Pancreas (tissue), 10 donors: ENCODE measurements at places on chromosomes 5 and 9. TPM values are rescaled to one million over a fixed set of nuclear protein-coding genes. Genes with fewer than 3 reads are reported as not detected.

Gene GFI1B
- polyA plus RNA-seq, result not detected

Gene DIPK1B
- 32.3 TPM for polyA plus RNA-seq

Gene CARD6
- polyA plus RNA-seq, result 1.9 TPM

Gene KIF24
- polyA plus RNA-seq, result 0.52 TPM

Gene ATOSB
- 7.8 TPM for polyA plus RNA-seq

Gene SV2C
- not detected for polyA plus RNA-seq

Gene ADGRD2
- polyA plus RNA-seq, result 0.23 TPM

Gene GPR151
- polyA plus RNA-seq, result not detected

Gene NUTM2F
- 0.07 TPM for polyA plus RNA-seq

Gene SEMA6A
- 12.2 TPM for polyA plus RNA-seq

Gene FBXL17
- 4.2 TPM for polyA plus RNA-seq

Gene IGIP
- 3.8 TPM for polyA plus RNA-seq

Gene CAMLG
- polyA plus RNA-seq, result 24.1 TPM

Gene LCN6
- polyA plus RNA-seq, result 25.6 TPM

Gene C1QTNF2
- 0.27 TPM for polyA plus RNA-seq

Gene SURF2
- polyA plus RNA-seq, result 37.3 TPM

Gene TAF11L4
- not detected for polyA plus RNA-seq

Gene EFNA5
- polyA plus RNA-seq, result 2.2 TPM

Gene NDOR1
- polyA plus RNA-seq, result 25.4 TPM

Gene IFNA1
- polyA plus RNA-seq, result not detected

Gene RXRA
- 35.1 TPM for polyA plus RNA-seq

Gene CTSV
- 1.4 TPM for polyA plus RNA-seq

Gene SNCB
- polyA plus RNA-seq, result 3.6 TPM

Gene FAM78A
- 0.45 TPM for polyA plus RNA-seq

Gene IL31RA
- 0.07 TPM for polyA plus RNA-seq

Gene TAF11L3
- polyA plus RNA-seq, result not detected

Gene MEIKIN
- not detected for polyA plus RNA-seq

Gene OTP
- polyA plus RNA-seq, result not detected

Gene TAF11L9
- polyA plus RNA-seq, result not detected

Gene CYLC2
- 0.05 TPM for polyA plus RNA-seq

Gene POU5F2
- 0.46 TPM for polyA plus RNA-seq

Gene FOXD4L5
- 0.04 TPM for polyA plus RNA-seq

Gene BSPRY
- 19.7 TPM for polyA plus RNA-seq

Gene FBLL1
- 1.3 TPM for polyA plus RNA-seq

Gene OR1Q1
- polyA plus RNA-seq, result not detected

Gene PLEKHG4B
- polyA plus RNA-seq, result 0.42 TPM
